GM10248 (cell line): ENCODE measurements at places on chromosomes 7 and 10.
A peak's percentile ranks its signal among the peaks of the same experiment; 100 is the strongest.

GRCh38 chr10:110207011-110207804, at the start of gene MXI1:
Gene MXI1, plus strand, starts transcription at chr10:110207605. Its CDS starts 204 bp downstream, at chr10:110207809.
- peak; percentile 77 for DNase-seq

- no peak for DNase-seq
These were observed 270.9 kb downstream of the CCSER2 start for GRCh38 chr10:84599254-84599653.

DNA sequence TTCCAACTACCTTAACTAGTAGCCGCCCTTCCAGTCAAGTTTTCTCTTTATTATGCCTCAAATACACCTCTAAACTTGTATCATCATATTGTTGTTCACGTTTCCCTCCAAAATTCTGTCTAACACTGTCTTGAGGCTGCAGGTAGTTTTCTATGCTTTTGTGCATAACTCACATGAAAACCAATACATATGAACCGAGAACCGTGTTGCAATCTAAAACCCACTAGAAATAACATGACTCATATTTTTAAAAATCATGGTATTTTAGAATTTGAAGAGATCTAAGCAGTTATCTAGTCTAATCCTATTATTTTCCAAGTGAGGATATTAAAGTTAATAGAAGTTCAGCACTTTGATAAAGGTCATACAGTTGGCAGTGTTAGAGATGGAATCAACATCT, 18.2 kb downstream of the LIPF start:
- no peak for DNase-seq

GRCh38 chr7:112135815-112136214, 70.4 kb downstream of the DOCK4 start:
- DNase-seq, result no peak

DNA sequence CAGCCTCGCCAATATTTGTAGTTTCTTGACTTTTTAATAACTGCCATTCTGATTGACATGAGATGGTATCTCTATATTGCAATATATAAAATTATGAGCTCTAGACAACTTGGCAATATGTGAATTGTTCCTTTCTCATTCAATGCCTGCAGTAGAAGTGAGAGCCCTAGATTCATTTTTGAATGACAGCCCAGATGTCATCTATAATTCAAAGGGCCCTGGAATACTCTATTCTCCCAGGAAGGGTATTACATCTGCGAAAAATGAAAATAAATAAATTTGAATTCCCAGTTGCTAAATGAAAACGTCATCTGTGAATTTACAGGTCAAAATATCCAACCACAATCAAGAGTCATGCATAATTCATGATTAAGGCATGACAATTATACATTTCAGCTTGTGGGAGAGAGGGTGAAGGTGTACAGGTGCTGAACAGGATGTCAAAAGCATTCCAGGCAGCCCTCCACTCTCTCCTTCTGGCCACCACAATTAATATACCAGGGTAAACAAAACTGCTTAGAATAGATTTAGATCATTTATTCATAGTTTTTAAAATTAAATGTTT, 1147.3 kb downstream of the XPNPEP1 start:
- no peak for DNase-seq

- DNase-seq, result no peak
These were observed 22.2 kb upstream of the WNT16 start for GRCh38 chr7:121306565-121306964.

GRCh38 chr7:110373859-110374258, 717.1 kb upstream of the LRRN3 start:
- DNase-seq, result no peak

DNA sequence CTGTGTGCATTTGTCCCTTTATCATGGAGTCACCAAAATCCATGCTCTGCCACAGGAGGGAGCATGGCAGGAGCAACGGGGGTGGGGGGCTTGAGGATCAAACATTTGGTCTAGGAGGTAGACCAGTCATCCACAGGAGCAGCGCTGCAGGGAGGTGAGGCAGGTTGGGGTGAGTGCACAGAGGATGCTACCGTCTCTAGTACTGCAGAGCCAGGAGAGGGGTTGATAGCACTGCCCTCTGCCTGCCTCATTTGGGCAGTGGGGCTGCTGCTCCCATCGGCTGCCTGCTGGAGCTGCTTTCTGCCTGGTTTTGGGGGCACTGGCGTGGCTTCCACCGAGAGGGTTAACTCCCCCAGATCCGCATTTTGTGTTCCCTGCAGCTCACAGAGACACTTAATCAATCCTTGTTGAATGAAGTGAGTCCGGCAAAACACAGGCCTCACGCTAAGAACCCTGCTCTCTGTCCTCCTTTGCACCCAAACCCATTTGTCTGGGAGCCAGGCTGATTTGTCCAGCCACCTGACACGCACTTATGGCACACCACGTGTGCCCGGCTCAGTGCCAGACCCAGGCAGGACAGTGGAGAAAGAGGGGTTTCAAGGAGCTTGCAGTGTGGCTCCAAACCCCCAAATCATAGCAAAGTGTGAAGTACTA, 527.1 kb upstream of the FOXK1 start:
- no peak for DNase-seq

DNA sequence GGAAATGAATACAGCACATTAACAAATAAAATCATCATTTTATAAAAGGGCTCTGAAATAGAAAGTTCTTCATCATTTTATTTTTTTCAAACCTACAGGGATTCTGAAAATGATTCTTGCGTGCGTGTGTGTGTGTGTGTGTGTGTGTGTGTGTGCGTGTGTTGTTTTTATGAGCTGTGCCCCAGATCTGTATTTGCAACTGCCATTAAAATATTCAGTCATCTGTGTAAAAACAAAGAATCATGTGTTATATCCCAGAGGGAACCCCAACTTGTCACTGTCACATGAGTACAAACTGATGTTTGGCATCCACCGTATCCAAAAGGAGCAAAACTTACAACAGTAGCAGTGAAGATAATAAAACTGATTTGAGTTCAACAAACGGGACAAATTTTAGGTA, 635.4 kb upstream of the PFKP start:
- DNase-seq, result no peak

GRCh38 chr10:121509112-121509511, 89.1 kb downstream of the FGFR2 start:
- no peak for DNase-seq

GRCh38 chr7:151875942-151876898, 695 bp downstream of the PRKAG2 start:
- DNase-seq, result peak; percentile 45

DNA sequence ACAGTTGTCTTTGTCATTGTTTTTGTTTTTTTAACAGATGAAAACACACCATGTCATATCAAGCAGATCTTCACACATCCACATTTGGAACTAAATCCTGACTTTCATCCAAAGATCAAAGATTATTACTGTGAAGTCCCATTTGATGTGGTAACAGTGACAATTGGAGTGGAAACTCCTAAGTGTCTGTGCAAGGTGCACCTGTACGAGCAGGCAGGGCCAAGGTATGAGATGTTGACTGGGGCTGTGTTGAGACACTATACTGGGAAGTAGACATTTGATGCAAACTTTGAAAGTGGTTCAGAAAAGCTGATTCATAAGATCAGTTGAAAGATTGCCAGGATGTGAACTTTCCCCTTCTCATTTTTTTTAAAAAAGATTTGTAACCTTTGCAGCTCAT, 152.3 kb downstream of the CPED1 start:
- no peak for DNase-seq

- peak; percentile 53 for DNase-seq
These were observed 106.0 kb downstream of the CUBN start for GRCh38 chr10:17023386-17024298.

GRCh38 chr10:53135897-53136253, 363.3 kb upstream of the MBL2 start:
- DNase-seq, result no peak

DNA sequence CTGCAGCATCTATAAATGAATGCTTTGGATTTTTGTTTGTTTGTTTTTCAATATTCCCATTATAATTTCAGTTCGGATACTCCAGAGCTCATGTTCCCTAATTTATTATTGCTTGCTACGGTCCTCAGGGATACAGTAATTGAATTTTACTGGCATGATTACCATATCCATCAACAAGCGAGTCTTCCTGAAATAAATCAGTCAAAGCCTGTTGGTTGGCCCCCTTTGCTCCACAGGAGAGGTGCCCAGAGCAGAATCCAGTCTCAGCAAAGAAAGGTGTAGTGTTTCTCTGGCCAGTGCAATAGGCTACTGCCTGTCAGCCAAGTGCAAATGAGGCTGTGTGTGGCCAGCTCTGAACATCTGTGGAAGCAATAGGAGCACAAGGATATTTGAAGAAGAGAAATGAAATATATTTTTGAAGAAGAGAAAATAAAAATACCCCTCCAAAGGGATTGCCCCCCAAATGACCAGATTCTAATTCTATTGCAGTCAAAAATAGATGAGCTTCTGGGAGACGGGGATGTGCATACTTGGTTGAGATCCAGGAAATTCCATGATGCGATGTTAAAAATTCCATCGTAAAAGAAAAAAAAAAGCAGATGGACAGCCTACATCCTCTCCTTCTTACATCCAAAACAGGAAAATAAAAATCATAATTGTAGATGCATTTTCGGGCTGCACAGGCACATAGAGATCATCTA, 18.1 kb downstream of the TRIL start:
- no peak for DNase-seq

DNA sequence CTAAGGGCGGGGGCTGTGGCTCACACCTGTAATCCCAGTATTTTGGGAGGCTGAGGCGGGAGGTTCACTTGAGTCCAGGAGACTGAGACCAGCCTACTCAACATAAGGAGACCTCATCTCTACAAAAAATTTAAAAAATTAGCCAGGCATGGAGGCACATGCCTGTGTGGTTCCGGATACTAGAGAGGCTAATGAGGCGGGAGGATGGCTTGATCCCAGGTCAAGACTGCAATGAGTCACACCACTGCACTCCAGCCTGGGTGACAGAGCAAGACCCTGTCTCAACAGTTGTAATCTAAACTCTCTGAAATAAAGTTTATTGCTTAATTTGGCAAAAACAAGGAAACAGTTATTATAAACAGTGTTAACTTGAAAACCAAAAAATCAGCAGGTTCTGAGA, 123.3 kb downstream of the USP6NL start:
- no peak for DNase-seq

GRCh38 chr10:32511599-32511998, 65.7 kb downstream of the CCDC7 start:
- no peak for DNase-seq

- DNase-seq, result no peak
These were observed 145.1 kb downstream of the TMEM178B start for GRCh38 chr7:141218941-141219340.

- no peak for DNase-seq
These were observed 2.7 kb downstream of the CDK13 start for GRCh38 chr7:39952803-39953202.

GRCh38 chr10:49606981-49607535, 3.1 kb upstream of the SLC18A3 start:
- DNase-seq, result peak; percentile 87

- no peak for DNase-seq
These were observed 155.1 kb downstream of the ETV1 start for GRCh38 chr7:13834328-13834761.

DNA sequence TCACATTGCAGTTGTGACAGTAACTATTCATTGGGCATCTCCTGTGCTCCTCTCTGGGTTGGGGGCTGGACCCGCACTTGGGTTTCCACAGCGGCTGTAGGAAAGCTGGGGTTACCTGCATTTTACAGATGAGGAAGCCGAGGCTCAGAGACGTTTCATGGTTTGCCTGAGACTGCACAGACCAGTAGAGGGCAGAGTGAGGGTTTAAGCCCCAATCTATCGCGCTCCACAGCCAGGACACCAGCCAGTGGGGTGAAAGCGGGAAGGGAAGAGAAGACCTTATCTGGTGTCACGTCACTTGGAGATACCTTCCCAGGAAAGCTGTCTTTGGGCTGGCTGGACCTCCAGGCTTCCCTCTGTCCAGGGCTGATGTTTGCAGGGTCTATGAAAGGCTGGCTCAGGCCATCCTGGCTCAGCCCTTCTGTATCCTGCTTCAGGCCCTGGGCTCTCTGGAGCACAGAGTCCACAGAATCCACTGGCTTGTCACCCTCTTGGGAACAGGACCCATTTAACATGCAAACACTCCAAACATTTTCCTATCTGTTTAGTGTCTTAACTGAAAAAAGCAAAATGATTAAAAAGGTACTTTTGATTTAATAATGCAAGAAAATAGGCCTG, 167.7 kb downstream of the EMX2 start:
- no peak for DNase-seq

DNA sequence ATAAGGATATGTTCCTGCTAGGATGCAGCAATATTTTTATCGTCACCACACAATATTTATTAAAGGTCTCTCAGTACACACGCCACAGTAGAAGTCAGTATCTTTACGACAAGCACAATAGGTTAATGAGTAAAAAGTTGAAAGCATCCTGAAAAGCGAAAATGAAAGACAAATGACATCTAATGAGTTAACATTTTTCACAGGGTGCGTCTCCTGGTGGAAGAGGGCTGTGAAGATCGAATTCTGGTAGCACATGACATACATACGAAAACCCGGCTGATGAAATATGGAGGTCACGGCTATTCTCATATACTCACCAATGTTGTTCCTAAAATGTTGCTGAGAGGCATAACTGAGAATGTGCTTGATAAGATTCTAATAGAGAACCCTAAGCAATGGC, 10.8 kb downstream of the C1QL3 start:
- no peak for DNase-seq

- DNase-seq, result no peak
These were observed 9.0 kb downstream of the SPOCK2 start for GRCh38 chr10:72079356-72079755.

GRCh38 chr10:92567952-92568600, 5.8 kb downstream of the IDE start:
- DNase-seq, result peak; percentile 54

DNA sequence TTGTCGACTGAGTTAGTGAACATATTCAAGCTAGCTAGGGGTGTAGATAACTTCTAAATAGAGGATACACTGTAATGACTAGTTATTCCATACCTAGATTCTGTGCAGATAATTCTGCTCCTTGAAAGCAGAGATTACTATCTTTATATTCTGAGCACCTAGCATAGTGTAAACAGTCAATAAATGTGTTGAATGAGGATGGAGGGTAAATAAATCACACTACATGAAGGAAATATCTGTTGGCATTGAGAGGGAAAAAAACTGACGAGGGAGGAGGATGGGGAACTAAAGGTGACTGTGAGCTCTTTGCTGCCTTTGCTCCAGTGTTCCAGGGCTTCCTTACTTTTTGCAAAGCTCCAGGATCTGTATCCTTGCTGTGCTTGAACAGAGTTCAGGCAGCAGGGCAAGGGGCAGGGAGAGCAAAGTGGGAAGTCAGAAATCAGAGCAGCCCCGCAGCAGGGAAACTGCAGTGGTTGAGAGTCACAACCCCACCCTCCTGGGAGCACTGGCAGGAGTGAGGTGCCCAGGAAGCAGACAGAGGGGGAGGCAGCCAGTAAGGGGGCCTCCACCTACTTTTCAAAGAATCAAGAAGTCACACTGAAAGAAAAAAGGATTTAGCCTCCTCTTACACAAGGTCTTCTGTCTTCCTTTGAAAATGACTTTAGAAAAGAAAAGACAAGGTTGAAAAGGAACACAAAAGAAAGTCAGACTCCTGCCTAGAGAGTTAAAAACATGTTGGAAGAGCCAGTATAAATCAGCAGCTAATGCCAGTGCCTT, 71.8 kb upstream of the LRRN3 start:
- DNase-seq, result no peak

GRCh38 chr10:49612513-49613164, 1.2 kb upstream of the CHAT start:
- no peak for DNase-seq
